Left ventricle myocardium inferior (tissue), 1 donor: ENCODE measurements at places on chromosomes 13 and 19. TPM values are rescaled to one million over a fixed set of nuclear protein-coding genes. Genes with fewer than 3 reads are reported as not detected.

GRCh38 chr13:29901710-29902631 lies 51.6 kb upstream of the UBL3 start:
- H3K4me3 ChIP-seq, result no peak overlapping the region
- peaks cover 6% of the 10 kb centered on the region for H3K27me3 ChIP-seq
- no peaks in the 10 kb centered on the region for H3K36me3 ChIP-seq
- peaks cover 7% of the 10 kb centered on the region for H3K4me1 ChIP-seq
- no peak overlapping the region for H3K27ac ChIP-seq

- no peaks in the 10 kb centered on the region for H3K27me3 ChIP-seq
- no peak for DNase-seq
- no peak overlapping the region for H3K4me3 ChIP-seq
- H3K27ac ChIP-seq, result no peak overlapping the region
- peaks cover 4% of the 10 kb centered on the region for H3K4me1 ChIP-seq
Measured at GRCh38 chr19:16851031-16851712, 22.0 kb downstream of the SIN3B start.

- no peak overlapping the region for H3K4me3 ChIP-seq
- no peak for DNase-seq
- H3K4me1 ChIP-seq, result no peaks in the 10 kb centered on the region
- H3K27me3 ChIP-seq, result peaks cover 34% of the 10 kb centered on the region
- no peak overlapping the region for H3K27ac ChIP-seq
Measured at GRCh38 chr13:25920931-25921330, 130.9 kb downstream of the SHISA2 start.

GRCh38 chr19:48469934-48470680 lies 938 bp downstream of the CYTH2 start:
- H3K4me1 ChIP-seq, result peaks cover 33% of the 10 kb centered on the region
- no peaks in the 10 kb centered on the region for H3K27me3 ChIP-seq
- peak overlapping the region; percentile 96 for H3K4me3 ChIP-seq
- no peak for DNase-seq

DNA sequence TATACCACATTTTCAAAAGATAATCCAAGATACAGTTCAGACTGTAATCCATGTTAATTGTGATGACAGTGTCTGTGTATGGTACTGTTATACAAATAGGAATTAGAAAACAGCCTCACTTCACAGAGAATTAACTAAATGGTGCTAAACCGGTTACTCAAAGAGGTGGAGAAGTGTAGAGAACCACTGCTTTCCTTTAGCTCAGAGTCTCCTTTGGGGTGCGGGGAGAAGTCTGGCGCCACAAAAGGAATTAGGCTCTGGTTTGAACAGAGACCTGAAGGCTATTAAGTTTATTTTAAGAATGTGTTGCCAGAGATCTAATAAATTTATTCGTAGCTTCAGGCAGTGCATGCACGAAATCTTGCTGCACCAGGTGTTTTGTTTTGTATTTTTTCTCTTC lies 65.8 kb downstream of the FREM2 start:
- no peak for DNase-seq
- H3K36me3 ChIP-seq, result no peaks in the 10 kb centered on the region
- H3K27me3 ChIP-seq, result peaks cover 51% of the 10 kb centered on the region
- no peak overlapping the region for H3K4me3 ChIP-seq
- H3K27ac ChIP-seq, result no peak overlapping the region

- no peak overlapping the region for H3K27ac ChIP-seq
- H3K4me1 ChIP-seq, result no peaks in the 10 kb centered on the region
- H3K36me3 ChIP-seq, result no peaks in the 10 kb centered on the region
- H3K27me3 ChIP-seq, result peaks cover 81% of the 10 kb centered on the region
- no peak for DNase-seq
- no peak overlapping the region for H3K4me3 ChIP-seq
Measured at GRCh38 chr19:14672188-14672872, 2.3 kb downstream of the ADGRE3 start.

GRCh38 chr19:15289673-15290072 lies 42.7 kb downstream of the BRD4 start:
- H3K36me3 ChIP-seq, result no peaks in the 10 kb centered on the region
- H3K27ac ChIP-seq, result peak overlapping the region; percentile 25
- H3K4me1 ChIP-seq, result peaks cover 100% of the 10 kb centered on the region
- DNase-seq, result no peak

GRCh38 chr13:51771418-51772104 lies 32.4 kb downstream of the DHRS12 start:
- DNase-seq, result no peak
- H3K36me3 ChIP-seq, result peaks cover 7% of the 10 kb centered on the region
- H3K4me1 ChIP-seq, result peaks cover 39% of the 10 kb centered on the region
- H3K27ac ChIP-seq, result peak overlapping the region; percentile 11
- no peak overlapping the region for H3K4me3 ChIP-seq
- no peaks in the 10 kb centered on the region for H3K27me3 ChIP-seq

DNA sequence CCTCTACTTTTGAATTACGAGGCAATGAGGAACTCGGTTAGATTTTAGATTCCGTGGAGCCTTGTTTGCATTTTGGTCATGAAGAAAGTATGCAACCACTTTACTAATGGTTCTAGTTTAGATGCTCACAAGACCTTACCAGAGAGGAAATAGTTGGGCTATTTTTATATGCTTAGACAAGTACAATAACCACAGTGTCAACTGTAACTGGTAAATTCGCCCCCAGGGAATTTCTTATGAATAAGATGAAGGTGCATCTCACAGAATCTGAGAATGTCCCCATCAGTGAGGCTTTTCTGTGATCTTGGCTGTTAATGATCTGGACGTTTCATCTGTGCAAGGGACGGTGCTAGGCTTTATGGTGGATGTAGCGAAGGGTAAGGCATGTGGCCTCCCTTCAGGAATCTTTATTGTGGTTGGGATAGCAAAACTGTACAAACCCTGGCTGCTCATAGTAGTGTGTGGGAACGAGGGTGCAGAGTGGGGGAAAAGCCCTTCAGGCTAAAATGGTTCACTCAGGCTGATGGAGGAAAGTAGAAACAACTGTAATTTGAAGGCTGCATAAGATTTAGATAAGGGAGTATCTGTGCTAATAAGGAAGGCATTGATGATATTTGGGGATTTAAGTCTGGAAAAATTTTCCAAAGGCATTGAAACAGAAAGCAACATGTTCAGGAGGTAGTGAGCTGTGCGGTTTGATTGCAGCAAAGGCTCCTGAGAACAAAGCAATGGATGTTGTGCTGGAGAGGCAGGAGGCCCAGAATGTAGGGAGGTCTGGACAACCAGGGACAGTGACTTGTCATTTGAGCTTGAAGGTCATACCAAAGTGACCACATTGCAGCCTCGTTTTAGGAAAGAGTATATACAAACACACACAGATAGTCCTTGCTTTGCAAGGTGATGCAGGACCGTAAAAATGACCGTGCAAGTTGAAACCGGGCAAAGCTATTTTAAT lies 28.4 kb downstream of the UBAC2 start:
- peak overlapping the region; percentile 70 for H3K27ac ChIP-seq
- no peaks in the 10 kb centered on the region for H3K27me3 ChIP-seq
- H3K4me3 ChIP-seq, result peak overlapping the region; percentile 4
- H3K36me3 ChIP-seq, result no peaks in the 10 kb centered on the region
- H3K4me1 ChIP-seq, result peaks cover 80% of the 10 kb centered on the region

DNA sequence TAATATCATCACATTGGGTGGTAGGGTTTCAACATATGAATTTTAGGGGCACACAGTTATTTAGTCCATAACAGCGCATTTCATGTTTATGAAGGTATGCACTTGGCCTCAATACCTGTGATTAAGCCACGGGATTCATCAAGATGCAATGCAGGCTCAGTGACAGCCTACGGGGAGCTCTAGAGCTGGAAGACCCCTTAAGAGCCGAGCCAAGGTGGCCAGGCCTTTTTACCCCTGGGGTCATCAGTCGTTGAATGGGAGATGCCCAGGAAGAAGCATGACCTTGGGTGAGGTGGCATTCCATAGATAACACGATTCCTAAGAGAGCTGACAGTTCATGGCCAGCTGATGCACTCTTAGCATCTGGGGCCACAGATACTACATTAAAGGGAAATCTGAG lies 380.0 kb downstream of the ZNF536 start:
- no peaks in the 10 kb centered on the region for H3K27me3 ChIP-seq
- peaks cover 14% of the 10 kb centered on the region for H3K4me1 ChIP-seq
- H3K27ac ChIP-seq, result no peak overlapping the region
- no peaks in the 10 kb centered on the region for H3K36me3 ChIP-seq

DNA sequence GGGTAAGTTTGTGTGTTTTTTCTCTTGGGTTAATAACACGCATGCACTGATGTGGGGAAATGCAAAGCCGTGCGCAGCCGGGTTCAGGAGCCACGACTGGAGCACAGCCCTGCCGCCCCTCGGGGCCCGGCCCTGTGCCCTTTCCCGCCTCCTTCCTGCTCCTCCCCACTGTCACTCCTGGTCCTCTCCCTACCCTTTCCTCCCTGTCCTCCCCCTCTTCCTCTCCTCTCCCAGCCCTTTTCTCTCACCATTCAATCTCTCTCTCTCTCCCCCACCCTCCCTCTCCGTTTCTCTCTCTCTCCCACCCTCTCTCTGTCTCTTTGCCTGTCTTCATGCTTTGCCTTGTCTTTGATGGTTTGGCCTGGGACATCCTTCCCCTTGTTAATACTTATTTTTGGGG lies 27.2 kb downstream of the PLEKHJ1 start:
- H3K4me3 ChIP-seq, result no peak overlapping the region
- peaks cover 25% of the 10 kb centered on the region for H3K4me1 ChIP-seq
- DNase-seq, result peak; percentile 49
- no peaks in the 10 kb centered on the region for H3K27me3 ChIP-seq
- H3K27ac ChIP-seq, result peak overlapping the region; percentile 62

Gene OR4F17
- total RNA-seq, result not detected

Gene ZNF578
- 2.4 TPM for total RNA-seq

Gene EXOSC5
- total RNA-seq, result 17.4 TPM

Gene ZNF225
- 2.6 TPM for total RNA-seq

Gene CALR
- 365 TPM for total RNA-seq

Gene OR7C1
- not detected for total RNA-seq

Gene SIGLEC5
- not detected for total RNA-seq
